ENCODE measurements at places on chromosomes 5 and 9.
A peak's percentile ranks its signal among the peaks of the same experiment; 100 is the strongest.

DNA sequence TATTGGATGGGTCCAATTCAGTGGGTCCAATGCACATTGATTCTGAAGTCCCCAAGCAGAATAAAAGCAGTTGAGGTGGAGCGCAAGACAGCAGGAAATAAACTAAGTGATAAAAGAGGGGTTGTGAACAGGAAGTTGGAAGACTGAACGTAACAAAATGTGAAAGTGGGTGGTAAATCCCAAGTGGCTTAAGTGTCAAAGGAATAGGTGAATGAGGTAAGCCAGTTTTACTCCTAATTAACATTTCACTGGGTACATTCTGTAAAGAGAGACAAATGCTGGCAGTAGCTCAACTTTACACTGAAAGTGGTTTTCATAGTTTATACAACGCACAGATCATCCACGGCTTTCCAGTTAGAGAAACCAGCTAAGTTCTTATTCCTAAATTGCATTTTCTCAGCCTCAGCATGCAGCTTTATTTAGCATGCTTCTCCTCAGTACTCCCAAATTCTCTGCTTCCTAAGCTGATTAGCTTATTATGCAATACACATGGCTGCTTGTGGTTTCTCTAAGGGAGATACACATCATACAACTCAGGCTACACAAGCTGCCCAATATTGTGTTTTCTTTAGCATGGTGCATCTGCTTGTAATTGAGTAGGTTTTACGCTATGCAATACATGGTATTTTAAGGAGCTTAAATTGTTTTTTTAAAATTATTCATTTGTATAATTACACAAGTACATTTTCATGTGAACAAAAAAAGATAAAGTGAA lies 34.2 kb upstream of the HSD17B4 start:
- DNase-seq = no peak

DNA sequence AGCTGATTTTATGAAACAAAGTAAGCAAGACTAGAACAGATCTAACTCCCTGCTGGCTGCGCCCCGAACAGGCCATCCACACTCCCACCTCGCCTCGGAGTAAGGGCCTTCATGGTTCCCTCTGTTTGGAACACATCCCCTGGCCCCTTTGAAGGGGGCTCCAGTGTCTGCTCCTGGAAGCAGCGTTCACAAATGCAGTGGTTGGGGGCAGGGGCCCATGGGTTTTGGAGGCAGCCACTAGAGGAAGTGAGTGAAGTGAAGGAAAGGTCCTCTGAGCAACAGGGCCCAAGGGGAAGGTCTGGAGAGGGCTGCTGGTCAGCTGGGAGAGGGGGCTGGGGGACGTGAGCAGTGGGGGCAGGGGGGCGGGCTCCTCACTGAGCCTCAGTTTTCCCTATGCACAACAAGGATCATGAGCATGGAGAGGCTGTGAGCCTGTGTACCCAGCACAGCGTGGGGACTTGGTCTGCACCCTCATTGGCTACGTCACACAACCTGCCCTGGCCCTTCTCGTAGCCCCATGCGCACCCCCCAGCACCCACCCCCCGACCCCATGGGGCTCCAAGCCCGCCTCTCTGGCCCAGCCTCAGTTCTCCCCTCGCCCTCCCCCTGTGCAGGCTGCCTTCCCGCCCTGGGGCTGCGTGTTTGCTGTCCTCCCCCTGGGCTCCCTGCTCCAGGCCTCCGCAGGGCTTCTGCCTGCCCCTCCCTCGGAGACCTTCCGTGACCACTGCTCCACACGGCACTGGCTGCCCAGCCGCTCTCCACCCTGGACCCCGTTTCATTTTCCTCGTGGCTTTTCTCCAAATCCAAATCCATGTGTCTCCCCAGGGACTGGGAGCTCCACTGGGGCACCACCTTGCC lies 39.5 kb downstream of the RASGEF1C start:
- no peak for DNase-seq

GRCh38 chr5:53170746-53171349 lies 61.3 kb upstream of the MOCS2 start:
- DNase-seq = peak; percentile 83

GRCh38 chr5:144162686-144163085 lies 7.8 kb downstream of the YIPF5 start:
- no peak for DNase-seq
